ENCODE measurements at places on chromosomes 1 and 21.

DNA sequence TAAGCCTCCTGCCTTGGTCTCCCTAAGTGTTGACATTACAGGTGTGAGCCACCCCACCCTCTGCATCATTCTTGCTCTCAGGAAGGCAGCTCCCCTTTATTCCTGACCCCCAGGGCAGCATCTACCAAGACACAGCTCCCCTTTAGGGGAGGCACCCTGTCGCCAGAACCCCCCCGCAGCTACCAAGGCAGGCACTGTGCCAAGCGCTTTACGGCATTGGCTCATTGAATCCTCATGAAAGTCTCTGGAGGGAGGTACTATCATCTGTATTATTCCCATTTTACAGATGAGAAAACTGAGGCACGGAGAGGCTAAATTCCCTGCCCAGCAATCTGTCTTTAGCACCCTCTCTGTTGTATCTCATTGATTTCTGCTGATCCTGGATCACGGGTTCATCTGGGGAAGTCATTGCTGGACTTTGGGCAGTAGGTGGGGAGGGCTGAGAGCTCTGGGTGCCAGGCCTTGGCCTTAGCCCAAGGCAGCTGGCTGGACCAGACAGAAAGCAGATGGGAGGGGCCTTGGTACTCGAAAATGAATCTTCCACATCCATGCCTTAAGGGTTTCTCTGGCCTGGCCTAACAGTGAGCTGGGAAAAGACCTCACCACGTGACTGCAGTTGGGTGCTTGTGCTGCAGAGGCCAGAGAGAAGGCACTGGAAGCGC, 5.9 kb downstream of the PLOD1 start:
- DNase-seq = no peak

GRCh38 chr1:201214461-201214860, 23.8 kb downstream of the IGFN1 start:
- DNase-seq = no peak

GRCh38 chr1:26297791-26298124, 8.7 kb downstream of the UBXN11 start:
- DNase-seq = no peak

- no peak for DNase-seq
Observed at GRCh38 chr1:114517348-114517747, 6.3 kb upstream of the TRIM33 start.

DNA sequence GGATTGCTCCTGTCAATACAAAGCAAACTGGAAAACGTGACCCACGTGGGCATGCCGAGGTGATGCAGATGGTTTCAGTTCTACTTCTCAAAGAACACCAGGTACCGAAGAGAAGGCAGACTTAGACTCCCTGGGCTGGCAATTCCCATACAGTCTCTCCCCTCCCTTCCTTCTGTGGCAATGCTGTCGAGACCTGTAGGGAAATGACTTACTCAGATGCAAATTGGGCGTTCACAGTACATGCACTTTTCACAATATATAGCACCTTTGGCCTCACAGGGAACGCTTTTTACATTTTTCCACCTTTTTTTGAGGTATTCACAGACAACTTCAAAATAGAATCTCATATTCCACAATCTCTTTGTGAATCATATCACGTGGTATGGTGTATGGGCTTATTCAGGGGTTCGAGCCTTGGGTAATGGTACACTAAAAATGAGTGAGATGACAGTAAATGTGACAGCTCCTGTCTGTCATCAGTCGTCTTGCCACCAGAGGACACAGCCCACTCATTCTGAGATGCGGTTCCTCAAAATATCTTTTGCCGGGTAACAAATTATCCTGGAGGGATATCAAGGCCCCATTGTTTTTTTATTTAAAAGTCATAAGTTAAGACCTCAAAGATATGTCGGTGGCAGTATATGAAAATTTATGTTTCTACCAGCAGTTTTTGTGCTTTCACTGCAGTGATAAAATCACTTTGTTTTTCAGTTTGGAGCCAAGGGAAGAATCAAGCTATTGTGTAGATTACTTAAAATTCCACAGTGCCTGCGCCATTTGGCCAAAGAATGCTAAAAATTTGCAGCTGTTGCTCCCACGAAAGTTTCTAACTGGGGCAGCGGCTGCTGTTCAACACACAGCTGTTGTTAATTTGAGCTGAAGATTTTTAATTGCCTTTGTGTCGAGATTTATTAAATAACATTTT, 168.4 kb downstream of the ZZZ3 start:
- no peak for DNase-seq

DNA sequence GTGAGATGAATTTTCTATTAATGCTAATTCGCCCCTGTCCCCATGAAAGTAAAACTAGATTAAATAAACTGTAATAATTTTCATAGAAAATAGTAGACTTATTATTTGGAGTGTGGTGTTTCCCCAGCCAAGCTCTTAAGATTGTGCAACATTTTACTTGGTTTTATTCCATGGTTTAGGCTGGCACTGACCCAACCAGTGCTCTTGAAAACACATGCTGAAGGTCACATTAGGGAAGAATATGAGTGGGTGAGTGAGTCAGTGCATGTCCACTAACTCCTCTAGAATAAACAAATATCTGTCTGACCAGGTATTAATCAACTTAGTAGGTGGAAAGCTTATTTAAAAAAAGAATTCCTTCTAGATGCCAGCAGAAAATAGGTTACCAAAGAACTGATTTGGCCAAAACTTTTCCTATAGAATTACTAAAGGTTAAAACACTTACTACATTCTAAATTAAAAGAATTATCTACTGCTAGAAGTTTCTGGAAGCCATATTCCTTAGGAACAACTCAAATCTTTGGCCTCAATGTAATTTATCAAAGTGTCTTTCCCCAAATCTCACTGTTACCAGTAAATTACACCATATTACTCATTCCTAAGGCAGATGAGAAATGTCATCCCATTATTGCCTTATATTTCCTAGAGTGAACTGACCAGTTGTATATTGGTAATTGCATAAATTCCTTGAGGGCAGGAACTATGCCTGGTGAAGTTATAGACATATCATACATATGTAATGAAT, 89.7 kb upstream of the RGS1 start:
- no peak for DNase-seq

DNA sequence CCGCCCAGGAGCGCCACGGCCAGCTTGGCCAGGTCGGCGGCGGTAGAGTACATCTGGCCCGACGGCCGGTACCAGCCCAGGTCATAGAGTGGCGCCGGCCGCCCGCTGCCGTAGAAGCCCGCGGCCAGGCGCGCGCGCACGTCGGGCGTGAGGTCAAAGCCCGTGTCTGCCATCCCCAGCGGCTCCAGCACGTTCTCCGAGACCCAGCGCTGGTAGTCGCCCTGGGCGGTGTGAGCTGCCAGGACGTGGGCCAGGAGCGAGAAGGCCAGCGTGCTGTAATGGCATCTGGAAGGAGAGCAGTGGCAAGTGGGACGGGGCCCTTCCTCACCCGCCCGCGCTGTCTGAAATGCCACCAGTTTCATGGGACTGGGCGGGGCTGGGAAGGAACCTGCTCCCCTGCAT, 18.9 kb downstream of the LACTBL1 start:
- DNase-seq = no peak

- peak; percentile 4 for DNase-seq
Observed at GRCh38 chr1:46301808-46302640, 1.4 kb downstream of the LRRC41 start.

GRCh38 chr1:8077120-8077573, 51.0 kb upstream of the ERRFI1 start:
- DNase-seq = no peak

DNA sequence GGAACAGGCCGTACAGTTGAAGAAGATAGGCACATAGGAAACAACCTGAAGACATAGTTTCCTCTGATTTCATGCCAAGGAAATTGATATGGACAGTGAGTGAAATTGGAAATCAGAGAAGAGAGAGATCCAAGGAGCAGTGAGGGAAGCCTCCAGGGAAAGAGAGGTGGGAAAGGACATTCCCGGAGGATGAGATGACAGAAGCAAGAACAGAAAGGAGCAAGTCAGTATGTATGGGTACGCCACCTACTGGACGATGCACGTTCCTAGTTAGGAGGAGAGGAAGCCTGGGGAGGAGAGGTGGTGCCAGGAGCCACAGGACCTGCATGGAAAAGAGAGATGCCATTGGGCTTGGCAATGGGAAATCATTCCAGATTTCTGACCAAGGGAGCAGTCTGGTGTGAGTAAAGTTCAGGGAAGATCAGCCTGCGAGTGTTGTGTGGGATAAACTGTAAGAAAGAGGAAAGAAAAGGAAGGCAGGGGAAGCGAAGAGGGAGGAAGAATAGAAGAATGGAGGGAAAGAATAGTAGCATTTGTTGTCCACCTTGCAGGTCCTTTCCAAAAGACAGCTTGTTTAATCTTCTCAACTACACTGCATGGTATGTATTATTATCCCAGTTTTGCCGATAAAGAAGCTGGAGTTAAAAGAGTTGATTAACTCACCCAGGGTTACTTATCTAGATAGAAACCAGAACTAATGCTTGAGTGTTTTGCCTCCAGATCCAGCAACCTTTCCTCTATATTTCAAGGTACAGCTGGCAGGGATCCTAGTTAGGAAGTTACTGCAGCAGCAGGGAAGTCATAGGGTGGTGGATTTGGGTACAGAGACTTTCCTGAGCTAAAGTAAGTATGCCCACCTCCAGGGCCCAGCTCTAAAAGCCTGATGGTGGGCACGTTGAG, 27.4 kb downstream of the C1orf116 start:
- DNase-seq = peak; percentile 6

GRCh38 chr1:220761688-220762427, 13.7 kb downstream of the MTARC2 start:
- no peak for DNase-seq

DNA sequence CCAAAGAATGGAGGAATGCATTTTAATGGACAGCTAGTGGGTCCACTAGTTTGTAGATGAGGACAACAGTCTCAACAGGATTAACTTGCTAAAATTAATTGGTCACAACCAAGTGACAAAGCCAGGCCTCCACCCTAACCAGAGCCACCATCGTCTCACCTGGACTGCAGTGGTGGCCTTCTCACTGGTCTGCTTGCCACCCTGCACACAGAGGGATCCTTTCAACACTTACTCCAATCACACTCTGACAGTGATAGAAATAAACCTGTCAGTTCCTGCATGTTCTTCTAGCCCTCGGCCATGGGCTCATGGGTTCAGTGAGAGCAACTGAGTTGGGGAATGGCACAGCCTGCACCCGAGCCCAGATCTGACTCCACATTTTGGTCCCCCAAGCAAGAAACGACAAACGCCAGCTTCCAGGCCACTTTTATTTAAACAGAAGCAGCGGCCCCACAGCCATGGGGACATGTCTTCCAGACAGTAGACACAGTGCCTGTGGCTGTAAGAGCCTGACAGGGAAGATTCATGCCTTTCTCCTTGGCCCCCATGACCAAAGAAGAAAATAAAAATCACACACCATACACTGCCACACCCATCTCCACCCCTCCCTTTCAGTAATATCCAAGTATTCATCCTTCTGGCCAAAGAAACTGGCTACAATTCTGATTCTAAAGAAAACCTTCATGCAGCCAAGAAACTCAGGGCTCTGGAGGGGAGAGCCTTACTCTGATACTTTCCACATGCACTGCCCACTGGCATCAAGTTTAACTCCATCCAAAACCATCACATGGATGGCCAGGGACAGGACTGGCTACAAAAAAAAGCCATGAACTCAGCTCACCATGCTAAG, 37.6 kb downstream of the DHCR24 start:
- DNase-seq = no peak

- no peak for DNase-seq
Observed at GRCh38 chr21:25953196-25953595, 217.4 kb downstream of the APP start.

All from NCI-H1694 (cell line).